ENCODE measurements at places on chromosomes 6 and 20.

- no peak for DNase-seq
Observed at GRCh38 chr6:139533573-139534471, 159.4 kb upstream of the CITED2 start.

DNA sequence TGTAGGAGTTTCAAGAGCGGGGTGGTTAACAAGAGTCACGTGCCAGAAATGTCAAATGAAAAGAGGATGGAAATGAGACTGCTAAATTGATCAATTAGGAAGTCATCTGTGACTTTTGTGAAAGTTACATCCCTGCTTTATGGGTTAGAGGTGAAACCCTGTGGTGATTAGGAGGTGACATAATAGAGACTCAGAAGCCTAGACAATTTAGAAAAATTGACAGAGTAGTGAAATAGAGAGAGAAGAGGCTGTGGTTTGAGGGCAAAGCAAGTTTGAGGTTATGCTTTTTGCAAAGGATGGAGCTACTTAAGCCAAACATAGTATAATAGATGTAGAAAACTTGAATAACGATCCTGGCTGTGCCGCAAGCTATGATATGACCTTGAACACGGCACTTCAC is 71.8 kb downstream of the IMPG1 start:
- no peak for DNase-seq

DNA sequence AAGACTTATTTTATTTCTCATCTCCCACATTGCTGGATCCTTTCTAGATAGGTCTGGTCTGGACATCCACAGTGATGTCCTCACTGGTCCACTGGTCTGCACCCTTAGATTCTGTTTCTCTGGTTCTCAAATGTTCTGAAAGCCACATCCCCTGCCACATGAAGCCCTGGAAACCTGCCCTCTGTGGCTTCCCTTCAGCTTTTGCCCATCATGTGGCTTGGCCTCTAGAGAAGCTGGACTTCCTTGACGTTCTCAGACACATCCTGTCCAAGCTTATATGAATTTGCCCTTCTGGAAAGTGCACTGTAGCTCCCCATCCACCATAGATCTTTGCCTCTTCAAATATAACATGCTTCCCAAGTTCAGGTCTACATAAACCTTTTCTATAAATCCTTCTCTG is 18.5 kb downstream of the CST4 start:
- no peak for DNase-seq

DNA sequence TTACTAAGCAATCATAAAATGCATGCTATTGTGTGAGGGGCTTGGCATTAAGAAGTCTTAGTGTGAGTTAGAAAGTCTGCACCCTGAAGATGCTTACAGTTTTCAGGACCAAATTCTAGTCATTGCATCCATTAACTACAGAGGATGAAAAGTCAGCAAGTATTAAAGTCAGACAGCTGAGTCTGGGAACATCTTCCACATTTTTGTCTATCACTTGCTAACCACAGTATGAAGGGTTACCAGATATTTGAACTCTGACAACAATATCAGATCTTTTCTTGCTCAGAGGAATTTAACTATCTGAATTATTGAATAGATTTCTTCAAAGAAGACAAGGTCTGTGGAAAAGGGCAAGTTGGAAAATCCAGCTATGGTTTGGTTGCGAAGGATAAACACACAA is 264.4 kb downstream of the BTBD9 start:
- DNase-seq: no peak

DNA sequence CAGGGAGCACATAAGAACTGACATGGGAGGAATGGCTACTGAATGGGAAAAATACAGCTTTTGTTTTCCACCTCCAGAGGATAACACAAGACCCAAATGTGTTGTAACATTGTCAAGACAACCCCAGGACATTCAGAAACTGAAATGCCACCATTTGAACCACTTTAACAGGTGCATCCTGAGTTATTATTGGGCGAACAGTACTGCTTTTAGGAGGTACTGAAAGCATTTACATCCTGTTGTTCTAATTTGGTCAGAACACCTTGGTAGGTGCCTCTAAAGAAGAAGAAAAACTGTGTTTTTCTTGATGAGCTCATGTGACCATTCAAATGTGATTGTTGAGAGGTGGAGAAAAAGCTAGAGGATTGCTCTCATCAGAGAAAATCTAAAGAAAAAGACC is 6.4 kb upstream of the TXNDC5 start:
- no peak for DNase-seq

- no peak for DNase-seq
Observed at GRCh38 chr20:10622657-10623418, 51.0 kb downstream of the JAG1 start.

All from hypothalamus (tissue), 51 donors.